ENCODE measurements at places on chromosomes 2 and 18. TPM values are rescaled to one million over a fixed set of nuclear protein-coding genes. Genes with fewer than 3 reads are reported as not detected.

MYO1B gene
- 277 TPM for polyA plus RNA-seq

GPR155 gene
- 15.7 TPM for polyA plus RNA-seq

GRCh38 chr2:8177566-8177965 lies 504.3 kb upstream of the ID2 start:
- no peaks in the 10 kb centered on the region for H3K4me1 ChIP-seq
- no peaks in the 10 kb centered on the region for H3K36me3 ChIP-seq

- no peaks in the 10 kb centered on the region for H3K4me1 ChIP-seq
- H3K27me3 ChIP-seq, result peaks cover 19% of the 10 kb centered on the region
- H3K4me3 ChIP-seq, result no peak overlapping the region
- no peak overlapping the region for H3K27ac ChIP-seq
Observed at GRCh38 chr2:109175350-109175678, 46.3 kb downstream of the SH3RF3 start.

GRCh38 chr2:62475172-62476011 lies 30.6 kb downstream of the TMEM17 start:
- H3K36me3 ChIP-seq, result no peaks in the 10 kb centered on the region
- H3K27ac ChIP-seq, result no peak overlapping the region
- H3K4me3 ChIP-seq, result no peak overlapping the region
- H3K4me1 ChIP-seq, result peaks cover 21% of the 10 kb centered on the region
- no peak for DNase-seq
- no peaks in the 10 kb centered on the region for H3K27me3 ChIP-seq

DNA sequence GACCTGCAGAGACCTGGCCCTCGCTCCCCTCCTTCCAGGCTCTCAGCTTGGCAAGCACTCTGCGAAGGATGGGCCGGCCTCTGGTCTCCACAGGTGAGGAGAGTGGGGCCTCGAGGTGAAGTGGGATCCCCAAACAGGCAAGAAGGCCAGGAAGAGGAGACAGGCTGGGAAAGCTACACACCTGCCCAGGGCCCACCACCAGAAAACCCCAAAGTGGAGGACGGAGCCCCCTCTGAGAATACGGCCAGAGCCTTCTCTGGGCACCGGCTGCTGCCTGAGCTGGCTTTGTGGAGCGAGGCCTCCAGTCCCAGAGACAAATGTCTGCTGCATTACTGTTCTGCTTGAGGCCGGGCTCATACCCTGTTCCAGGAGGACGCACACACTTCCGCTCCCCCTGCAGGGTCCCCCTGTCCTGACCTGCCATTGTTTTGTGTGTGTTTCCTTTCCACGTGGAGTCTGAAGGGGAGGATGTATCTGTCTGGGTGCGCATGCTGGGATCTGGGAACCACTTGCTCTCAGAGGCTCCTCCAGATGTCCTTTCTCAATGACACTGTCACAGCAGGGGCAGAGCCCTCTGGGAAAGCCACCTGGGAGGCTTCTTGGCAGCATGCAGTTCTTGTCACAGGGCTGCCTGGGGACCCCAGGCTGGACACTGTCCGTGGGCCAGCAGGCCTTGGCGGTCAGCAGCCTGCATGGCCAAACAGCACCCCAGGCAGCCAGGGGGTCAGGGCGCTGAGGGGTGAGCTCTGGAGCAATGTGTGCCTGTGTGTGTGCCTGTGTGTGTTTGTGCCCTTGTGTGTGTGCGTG lies 20.8 kb downstream of the KCNF1 start:
- DNase-seq, result no peak
- H3K27ac ChIP-seq, result no peak overlapping the region
- no peaks in the 10 kb centered on the region for H3K36me3 ChIP-seq
- no peak overlapping the region for H3K4me3 ChIP-seq
- H3K4me1 ChIP-seq, result no peaks in the 10 kb centered on the region

DNA sequence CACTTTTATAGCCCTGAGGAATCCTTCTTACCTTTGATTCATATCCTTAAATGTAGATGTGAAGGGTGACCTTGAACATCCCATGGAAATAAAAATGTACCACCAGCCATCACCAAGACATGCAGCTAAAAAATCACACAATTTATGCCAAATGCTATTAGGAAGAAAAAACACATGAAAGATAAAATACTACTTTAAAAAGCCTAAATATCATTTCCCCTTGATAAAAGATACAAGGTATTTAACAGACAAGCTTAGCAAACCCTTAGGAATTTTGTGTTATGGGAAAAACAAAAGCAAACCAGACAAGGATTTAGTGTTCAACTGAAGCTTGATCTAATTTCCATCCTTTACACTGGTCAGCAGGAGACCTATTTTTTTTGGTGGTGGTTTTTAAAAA lies 255.0 kb downstream of the ICOS start:
- no peak for DNase-seq
- H3K36me3 ChIP-seq, result no peaks in the 10 kb centered on the region
- no peaks in the 10 kb centered on the region for H3K27me3 ChIP-seq
- H3K4me3 ChIP-seq, result no peak overlapping the region

DNA sequence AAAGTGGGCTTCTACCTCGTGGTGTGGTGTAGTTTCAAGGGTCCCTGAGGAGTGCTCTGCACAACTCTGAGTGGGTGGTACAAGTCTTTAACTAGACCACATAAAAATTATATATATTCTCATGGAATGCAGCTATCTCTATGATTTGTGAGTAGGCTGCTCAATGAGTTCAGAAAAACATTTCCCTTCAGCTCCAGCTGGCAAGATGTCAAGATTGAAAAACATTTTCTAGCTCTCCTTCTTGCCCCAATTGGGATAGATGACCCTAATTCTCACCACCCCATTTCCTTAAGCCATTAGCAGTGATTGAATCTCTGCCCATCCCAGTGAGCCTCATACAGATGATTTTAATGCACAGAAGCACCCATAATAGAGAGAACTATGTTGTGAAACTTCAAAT lies 28.3 kb upstream of the SP3 start:
- H3K36me3 ChIP-seq, result no peaks in the 10 kb centered on the region
- H3K27me3 ChIP-seq, result no peaks in the 10 kb centered on the region
- H3K4me1 ChIP-seq, result peaks cover 18% of the 10 kb centered on the region
- no peak for DNase-seq
- no peak overlapping the region for H3K4me3 ChIP-seq

DNA sequence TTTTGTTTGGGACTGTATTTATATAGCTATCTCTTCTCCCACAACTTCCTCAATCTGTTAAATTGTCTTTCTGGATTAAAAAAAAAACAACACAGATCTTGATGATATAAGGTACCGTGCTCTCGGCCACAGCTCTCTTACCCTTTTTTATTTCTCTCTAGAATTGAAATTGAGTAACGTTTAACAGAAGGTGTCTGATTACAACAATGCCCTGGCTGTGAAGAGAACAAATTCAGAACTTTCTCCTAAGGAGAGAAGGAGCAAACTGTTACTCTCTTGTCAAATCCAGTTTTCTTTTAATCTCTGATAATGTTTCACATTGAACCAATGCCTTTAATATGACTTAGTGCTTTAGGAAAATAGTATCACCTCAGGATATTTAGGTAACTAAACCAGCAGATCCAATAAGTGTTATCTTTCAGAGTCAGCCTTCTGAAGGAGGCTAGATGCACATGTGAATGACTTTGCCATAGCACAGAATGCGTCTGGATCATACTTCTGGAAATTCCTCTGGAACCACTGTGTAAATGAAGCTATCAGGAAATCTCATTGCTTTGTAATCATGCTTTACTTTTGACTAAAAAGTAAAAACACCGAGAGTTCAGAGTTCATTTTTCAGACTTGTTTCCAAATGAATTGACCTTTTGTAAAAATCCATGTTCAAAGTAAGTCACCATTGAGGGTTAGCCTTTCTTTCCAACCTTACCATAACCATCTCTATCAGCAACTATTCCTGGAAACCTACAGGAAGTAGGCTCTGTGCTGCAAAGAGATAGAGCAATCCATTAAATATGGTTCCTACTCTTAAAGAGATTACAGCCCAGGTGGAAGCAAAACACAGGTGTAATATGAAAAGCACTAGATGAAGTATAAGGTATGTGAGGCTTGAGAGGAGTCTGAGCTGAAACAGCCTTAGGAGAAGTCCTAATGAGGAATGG lies 147.0 kb upstream of the OSR1 start:
- no peak overlapping the region for H3K4me3 ChIP-seq
- no peak overlapping the region for H3K27ac ChIP-seq
- no peaks in the 10 kb centered on the region for H3K36me3 ChIP-seq
- no peaks in the 10 kb centered on the region for H3K27me3 ChIP-seq
- H3K4me1 ChIP-seq, result no peaks in the 10 kb centered on the region
- DNase-seq, result no peak

- no peaks in the 10 kb centered on the region for H3K4me1 ChIP-seq
- H3K4me3 ChIP-seq, result no peak overlapping the region
- H3K27me3 ChIP-seq, result no peaks in the 10 kb centered on the region
- H3K27ac ChIP-seq, result no peak overlapping the region
- no peak for DNase-seq
- H3K36me3 ChIP-seq, result no peaks in the 10 kb centered on the region
Observed at GRCh38 chr2:59312967-59313940, 1072.1 kb upstream of the FANCL start.

DNA sequence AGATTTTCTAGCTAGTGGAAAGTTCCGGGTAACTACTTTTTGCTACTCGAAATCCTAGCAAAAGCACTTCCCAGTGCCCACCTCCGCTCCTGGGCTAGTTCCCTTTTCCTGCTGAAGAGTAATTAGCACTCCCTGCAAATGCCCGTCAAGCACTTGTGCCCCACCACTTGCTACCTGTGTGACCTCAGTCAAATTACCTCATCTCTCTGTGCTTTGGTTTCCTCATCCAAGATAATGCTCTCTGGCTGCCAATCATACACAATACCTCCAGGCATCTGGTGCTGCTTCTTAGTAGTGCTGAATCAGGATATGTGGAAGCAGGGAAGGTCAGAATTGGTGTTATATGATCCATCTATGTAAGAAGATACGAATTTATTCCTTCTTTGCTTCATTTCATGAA lies 102.1 kb upstream of the CDCA7 start:
- H3K4me1 ChIP-seq, result peaks cover 11% of the 10 kb centered on the region
- H3K36me3 ChIP-seq, result peaks cover 4% of the 10 kb centered on the region
- H3K27me3 ChIP-seq, result no peaks in the 10 kb centered on the region

DNA sequence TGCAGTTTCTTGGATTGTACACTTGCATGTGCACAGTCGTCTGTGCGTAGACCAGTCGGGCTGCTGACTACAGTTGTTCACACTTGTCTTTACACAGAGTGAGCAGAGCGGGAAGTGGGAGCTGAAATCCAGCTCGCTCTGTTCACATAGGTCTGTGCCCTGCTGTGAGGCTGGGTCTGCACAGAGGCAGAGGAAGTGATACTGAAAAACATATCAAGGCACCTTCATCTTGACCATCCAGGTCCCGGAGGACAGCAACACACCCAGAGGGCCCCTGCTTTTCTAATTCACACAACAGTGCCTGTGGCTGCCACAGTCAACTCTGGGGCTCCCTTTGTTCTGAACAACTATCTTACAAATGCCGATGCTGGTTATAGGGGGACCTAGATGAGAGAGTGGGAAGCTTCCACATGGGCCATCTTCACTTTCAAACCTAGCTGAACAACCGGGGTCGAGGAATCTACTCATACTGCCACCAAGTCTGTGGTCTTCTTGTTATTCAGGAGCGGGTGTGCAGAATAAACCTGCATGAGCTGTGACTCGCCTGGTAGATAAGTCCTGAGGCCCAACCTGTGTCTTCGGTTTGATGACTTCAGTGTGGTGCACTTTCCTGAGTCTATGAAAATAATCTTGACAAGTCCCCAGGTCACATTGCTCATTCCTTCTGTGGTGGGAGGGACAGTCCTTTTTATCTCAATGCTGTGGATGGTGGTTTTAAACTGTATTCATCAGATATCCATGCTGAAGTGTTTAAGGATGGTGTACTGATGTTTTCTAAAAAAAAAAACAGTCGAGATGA lies 3.5 kb upstream of the ADNP2 start:
- H3K4me1 ChIP-seq, result peaks cover 3% of the 10 kb centered on the region
- H3K27me3 ChIP-seq, result no peaks in the 10 kb centered on the region
- no peaks in the 10 kb centered on the region for H3K36me3 ChIP-seq
- DNase-seq, result no peak
- no peak overlapping the region for H3K27ac ChIP-seq

DNA sequence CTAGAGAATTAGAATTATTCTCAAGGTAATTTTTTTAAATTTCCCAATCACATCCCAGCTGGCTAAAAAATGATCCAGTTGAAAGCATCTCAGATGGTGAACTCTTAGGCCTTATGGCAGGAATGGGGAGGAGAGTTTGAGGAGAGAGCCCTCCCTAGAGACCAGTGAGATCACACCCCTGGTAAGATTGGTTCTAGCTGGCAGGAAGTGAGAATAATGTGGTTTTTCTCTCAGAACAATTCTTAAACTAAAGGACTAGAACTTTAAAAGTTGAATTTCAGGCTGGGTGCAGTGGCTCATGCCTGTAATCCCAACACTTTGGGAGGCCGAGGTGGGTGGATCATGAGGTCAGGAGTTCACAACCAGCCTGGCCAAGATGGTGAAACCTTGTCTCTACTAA lies 120.2 kb downstream of the MYO3B start:
- no peaks in the 10 kb centered on the region for H3K4me1 ChIP-seq
- H3K4me3 ChIP-seq, result no peak overlapping the region
- no peaks in the 10 kb centered on the region for H3K27me3 ChIP-seq
- no peaks in the 10 kb centered on the region for H3K36me3 ChIP-seq

- H3K27ac ChIP-seq, result no peak overlapping the region
- no peak overlapping the region for H3K4me3 ChIP-seq
- DNase-seq, result no peak
- H3K27me3 ChIP-seq, result no peaks in the 10 kb centered on the region
Observed at GRCh38 chr2:169705927-169706326, 11.7 kb downstream of the PHOSPHO2 start.

DNA sequence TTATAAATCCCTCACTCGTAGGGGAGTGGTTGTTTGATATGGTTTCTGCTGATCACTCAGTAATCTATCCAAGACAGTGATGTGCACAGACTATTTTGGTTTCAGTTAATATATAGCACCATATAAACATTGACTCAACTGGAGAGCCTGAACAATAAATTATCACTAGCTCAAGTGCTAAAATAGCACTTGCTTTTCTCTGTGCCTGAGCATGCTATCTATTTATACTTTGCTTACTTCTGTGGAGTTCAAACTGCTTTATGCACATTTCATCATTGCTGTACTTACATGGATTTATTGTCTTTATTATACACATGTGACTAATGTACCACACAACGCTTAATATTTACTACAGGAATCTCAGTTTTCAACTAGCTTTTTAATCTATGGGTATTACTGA lies 133.6 kb downstream of the BCL2 start:
- peaks cover 3% of the 10 kb centered on the region for H3K27me3 ChIP-seq
- no peaks in the 10 kb centered on the region for H3K36me3 ChIP-seq
- no peak overlapping the region for H3K4me3 ChIP-seq
- DNase-seq, result no peak
- H3K4me1 ChIP-seq, result peaks cover 15% of the 10 kb centered on the region

DNA sequence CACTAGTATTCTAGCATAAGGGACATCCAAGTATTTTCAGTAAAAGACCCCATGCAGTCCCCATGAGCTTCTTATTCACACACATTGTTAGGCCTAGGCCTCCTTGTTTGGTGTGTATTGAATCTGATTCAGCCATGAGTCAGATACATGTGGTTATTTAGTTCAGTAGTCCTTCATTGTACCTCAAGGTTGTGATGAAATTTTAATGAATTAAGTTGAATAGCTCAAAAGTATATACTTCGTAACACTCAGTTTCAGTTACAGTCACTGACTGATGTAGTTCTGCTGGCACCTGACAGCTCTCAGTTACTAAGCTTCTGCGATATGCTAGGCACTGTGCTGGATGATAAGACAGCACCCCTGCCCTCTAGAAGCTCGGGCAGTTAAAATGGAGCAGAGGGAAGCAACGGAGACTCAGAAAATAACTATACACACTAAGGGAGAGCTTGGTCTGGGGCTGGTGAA lies 86.4 kb downstream of the XRCC5 start:
- H3K4me1 ChIP-seq, result peaks cover 10% of the 10 kb centered on the region
- peaks cover 14% of the 10 kb centered on the region for H3K36me3 ChIP-seq
- peak overlapping the region; percentile 53 for H3K27ac ChIP-seq
- H3K27me3 ChIP-seq, result no peaks in the 10 kb centered on the region
